Substantia nigra (tissue), 51 donors: ENCODE measurements at places on chromosomes 5 and 9.

DNA sequence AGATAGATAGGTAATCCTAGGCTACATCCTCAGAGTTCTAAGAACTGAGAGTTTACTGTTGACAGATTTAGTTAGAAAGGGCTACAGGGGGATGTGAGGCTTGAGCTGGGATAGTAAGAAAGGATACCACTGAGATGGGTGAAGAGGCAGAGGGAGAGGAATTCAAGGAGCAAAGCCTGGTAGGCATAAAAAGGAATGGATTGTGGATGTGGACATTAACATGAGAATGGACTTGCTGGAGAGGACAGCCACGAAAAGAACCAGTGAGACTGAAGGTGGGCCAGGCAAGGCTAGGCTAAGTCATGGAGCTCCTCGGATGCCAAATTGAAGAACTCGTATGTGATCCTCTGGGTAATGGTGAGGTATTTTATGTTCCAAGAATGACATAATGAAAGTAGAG lies 211.9 kb downstream of the AOPEP start:
- DNase-seq, result no peak

DNA sequence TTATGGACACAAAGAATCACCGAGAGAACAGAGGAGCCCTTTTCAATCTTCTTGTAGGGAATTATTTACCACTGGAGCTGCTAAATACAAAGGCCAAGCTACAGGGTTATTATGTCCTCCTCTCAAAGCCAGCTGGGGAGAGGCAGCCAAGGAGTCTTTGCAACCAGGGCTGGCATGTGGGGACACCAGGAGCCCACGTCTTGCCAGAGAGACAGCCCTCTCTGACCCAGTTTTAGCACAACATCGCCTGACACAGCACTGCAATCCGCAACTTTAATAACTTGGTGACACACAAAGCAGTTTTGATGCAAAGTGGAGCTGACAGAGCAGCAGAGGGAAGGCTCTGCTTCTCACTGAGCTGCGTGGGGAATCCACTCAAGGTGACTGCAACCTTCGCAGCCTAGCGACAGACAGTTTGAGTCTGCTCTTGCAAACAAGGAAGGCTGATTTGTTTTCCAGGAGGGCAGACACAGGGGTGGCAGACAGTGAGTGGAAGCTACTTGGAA lies 33.6 kb downstream of the TLR4 start:
- no peak for DNase-seq

GRCh38 chr9:15505921-15506320 lies 4.8 kb downstream of the PSIP1 start:
- no peak for DNase-seq

DNA sequence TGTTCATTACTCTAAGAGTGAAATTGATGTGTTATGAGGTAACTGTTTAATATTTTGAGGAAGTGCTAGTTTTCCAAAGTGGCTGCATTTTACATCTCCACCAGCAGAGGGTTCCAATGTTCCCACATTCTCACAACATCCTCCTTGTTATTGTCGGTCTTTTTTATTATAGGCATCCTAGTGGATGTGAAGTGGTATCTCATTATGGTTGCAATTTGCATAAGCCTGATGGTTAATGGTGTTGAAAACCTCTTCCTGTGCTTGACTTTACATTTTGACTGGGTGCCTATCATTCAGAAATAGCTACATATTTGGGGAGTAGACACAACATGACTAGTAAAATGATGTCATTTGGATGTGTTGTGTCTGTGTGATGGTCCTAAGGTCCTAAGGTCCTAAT lies 143.6 kb downstream of the MRPS30 start:
- DNase-seq, result no peak

GRCh38 chr5:118967059-118967508 lies 21.3 kb downstream of the DTWD2 start:
- DNase-seq, result no peak

GRCh38 chr9:80763536-80763935 lies 925.8 kb downstream of the TLE1 start:
- DNase-seq, result no peak

- DNase-seq, result no peak
Observed at GRCh38 chr5:174064171-174064570, 18.7 kb downstream of the NSG2 start.

DNA sequence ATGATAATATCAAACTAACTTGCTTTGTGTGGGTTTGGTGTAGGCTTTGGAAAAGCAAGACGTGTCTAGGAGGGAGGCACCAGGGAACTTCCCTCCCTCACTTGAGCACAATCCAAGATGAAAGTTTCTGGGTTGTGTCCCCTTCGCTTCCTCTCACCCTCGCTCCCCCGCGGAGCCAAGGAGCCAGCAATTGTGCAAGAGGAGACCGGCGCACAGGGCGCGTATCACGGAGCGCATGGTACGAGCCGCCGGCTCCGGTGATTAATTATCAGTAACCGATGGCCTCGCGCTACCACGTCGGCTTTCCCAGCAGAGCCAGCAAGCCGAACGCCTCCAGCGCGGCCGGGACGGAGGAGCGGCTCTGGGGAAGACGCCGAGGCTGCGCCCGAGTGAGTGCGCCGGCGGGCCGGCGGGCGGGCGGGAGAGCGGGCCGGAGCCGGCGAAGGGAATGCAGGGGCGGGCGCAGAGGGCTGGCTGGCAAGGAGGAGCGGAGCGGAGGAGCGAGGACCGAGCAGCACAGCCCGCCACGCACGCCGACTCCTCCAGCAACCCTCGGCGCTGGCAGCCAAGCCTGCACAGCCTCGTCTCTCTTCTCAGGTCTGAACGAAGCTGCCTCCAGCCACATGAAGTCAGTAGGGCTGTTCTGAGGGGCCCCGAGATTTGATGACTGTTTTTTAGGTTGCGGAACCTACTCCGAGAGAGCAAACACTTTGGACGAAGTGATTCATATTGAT lies 143.6 kb downstream of the BNC2 start:
- peak; percentile 10 for DNase-seq

- DNase-seq, result no peak
Observed at GRCh38 chr9:112140936-112141335, 34.2 kb downstream of the SUSD1 start.

- no peak for DNase-seq
Observed at GRCh38 chr9:20330688-20331087, 291.6 kb downstream of the MLLT3 start.

- DNase-seq, result no peak
Observed at GRCh38 chr9:32839013-32839885, 55.9 kb downstream of the TMEM215 start.
